Hepatocyte (in vitro differentiated cells): ENCODE measurements at places on chromosomes 7 and 10. TPM values are rescaled to one million over a fixed set of nuclear protein-coding genes. Genes with fewer than 3 reads are reported as not detected.

GRCh38 chr7:30920584-30921539 is 9.2 kb downstream of the AQP1 start:
- DNase-seq, result peak; percentile 44

DNA sequence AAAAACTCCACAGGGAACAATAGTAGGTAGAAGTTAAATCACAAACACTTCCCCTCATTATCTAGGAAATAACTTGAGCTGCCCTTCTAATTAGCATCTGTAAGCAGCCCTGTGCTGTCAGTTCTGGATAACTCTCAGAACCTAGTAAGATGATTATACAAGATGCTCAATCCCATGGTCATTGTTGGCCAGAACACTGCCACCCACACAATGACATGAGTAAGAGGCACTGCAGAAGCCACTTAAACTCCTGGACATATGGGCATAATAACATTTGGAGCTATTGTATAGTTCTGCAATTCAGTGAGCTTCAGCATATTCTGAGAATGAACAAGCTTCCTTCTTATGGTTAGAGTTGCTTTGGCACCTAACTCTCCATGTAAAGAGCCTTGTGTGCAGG is 153.8 kb downstream of the PLPP4 start:
- DNase-seq, result no peak

- DNase-seq, result peak; percentile 69
Observed at GRCh38 chr7:123797673-123798531, 47.1 kb upstream of the HYAL4 start.

- no peak for DNase-seq
Observed at GRCh38 chr7:153433223-153433622, 619.0 kb upstream of the DPP6 start.

- DNase-seq, result peak; percentile 80
Observed at GRCh38 chr10:59991661-59992060, 85.3 kb upstream of the CCDC6 start.

GRCh38 chr7:122198581-122198980 is 54.5 kb upstream of the AASS start:
- no peak for DNase-seq

Gene CYP26C1
- not detected in 2 replicates for total RNA-seq

Gene EFCAB10
- total RNA-seq, result 0.12 TPM in 1 of 2 replicates, not detected in the other

Gene MRLN
- total RNA-seq, result not detected in 2 replicates
